ENCODE measurements at places on chromosomes 3 and 15.

DNA sequence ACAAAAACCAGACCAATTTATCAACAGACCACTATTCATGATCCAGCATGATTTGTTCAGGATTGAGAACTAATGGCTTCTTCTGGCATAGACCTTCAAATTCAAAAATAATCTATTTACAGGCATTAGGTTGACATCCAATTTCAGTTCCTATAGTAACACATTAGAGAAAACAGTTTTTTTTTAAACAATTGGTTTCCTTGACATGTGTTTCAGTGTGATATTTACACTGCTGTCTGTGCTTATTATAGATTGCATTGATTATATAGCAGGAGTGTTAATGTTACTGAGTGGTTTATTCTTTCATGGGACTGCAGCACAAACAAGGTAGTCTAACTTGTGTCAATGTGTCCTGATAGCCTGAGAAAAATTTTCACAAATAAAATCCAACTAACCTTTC, 579.3 kb downstream of the PLOD2 start:
- DNase-seq, result no peak

GRCh38 chr3:42601896-42602581, 1.6 kb downstream of the NKTR start:
- no peak for DNase-seq

DNA sequence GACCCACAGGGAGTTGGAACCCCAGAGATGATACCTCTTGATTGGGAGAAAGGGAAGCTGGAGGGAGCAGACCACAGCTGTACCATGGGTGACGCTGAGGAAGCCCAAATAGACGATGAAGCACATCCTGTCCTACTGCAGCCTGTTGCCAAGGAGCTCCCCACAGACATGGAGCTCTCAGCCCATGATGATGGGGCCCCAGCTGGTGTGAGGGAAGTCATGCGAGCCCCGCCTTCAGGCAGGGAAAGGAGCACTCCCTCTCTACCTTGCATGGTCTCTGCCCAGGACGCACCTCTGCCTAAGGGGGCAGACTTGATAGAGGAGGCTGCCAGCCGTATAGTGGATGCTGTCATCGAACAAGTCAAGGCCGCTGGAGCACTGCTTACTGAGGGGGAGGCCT, 201.1 kb downstream of the AKAP13 start:
- no peak for DNase-seq

GRCh38 chr3:66380200-66380932, 120.5 kb downstream of the LRIG1 start:
- no peak for DNase-seq

DNA sequence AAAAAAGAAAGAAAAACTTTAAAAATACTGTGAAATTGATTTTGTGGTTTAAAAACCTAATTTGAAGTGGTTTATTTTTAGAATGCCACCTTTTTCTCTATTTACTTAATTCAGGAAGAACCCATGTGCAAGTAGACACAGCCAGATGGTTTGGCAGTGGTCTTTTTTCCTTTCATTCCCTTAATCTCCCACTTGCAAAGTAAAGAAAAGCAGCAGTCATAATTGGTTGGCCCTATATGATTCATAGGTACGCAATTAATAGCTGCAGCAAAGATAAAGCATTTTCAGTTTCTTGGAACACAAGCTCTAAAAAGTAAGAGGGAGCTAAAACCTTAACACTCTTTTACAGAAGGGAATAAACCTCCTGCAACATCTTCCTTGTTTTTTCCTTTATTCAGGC, 115.3 kb downstream of the MECOM start:
- no peak for DNase-seq

- DNase-seq, result peak; percentile 68
Measured at GRCh38 chr15:32979710-32980109, 214.8 kb downstream of the FMN1 start.

GRCh38 chr3:196754091-196754981, 14.7 kb downstream of the PAK2 start:
- peak; percentile 47 for DNase-seq

DNA sequence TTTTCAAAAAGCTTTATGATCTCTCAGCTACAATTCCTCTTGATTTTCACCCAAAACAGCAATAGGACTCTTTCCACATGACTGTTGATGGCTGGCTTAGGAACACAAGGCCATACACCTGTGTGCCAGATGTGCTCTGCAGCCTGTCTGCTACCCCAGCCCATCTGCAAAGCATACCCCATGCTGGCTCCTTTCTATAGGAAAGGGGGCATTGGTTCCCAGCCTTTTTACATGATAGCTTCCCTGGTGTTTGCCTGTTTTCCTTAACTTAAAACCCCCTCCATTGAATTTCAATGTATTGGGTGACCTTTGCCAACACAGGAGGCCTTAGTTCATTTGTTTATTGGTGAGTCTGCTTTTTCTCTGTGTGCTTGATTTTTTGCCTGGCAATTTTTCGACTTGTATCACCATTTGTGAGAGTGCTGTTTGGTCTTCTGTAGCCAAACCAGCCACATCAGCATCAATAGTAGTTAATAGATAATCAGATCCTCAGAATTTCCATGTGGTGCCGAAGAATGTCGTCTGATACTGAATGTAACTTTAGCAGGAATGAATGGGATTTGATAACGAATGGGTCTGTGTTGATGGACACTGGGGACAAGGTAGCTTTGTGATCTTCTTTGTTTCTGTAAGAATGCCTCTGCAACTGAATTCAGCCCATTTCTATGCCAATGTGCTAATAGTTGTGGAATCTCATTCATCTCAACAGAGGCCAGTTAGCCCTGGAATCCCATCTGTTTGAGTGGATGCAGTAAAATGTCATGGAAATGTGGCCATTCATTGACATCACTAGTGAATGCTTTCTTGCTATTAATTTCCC, 272.2 kb upstream of the RARB start:
- DNase-seq, result no peak

DNA sequence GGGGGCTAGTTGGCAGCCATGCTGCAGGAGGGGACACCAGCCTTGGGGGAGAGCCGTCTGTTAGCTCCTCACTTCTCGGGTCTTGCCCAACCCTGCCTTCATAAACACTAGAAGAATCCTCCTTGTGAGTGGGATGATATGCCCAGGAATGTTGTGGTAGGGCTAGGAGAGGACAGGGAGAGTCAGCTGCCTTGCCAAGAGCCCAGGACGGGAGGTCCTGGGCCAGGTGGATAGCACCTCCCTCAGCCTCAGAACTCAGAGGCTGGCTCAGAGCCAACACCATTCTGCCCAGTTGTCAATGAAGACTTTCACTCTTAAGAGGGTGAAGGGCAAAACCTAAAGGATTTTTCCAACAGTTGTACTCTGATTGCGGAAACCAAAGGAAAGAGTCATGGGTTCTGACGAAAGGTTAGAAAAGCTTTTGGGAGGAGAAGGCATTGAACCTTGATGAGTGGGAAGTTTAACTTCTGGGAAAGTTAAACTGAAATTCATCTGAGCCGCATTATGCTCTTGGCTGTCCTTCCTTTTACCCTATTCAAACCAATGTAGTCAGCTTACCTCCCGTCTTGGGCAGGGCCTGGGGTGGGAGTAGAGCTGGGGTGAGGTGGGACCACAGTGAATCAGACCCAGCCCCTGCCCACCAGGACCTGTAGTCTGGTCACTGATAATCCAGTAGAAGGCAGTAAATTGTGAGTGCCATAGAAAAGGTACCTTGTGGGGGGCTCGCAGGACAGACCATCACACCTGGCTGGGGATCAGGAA, 81.9 kb downstream of the FAM43A start:
- no peak for DNase-seq

DNA sequence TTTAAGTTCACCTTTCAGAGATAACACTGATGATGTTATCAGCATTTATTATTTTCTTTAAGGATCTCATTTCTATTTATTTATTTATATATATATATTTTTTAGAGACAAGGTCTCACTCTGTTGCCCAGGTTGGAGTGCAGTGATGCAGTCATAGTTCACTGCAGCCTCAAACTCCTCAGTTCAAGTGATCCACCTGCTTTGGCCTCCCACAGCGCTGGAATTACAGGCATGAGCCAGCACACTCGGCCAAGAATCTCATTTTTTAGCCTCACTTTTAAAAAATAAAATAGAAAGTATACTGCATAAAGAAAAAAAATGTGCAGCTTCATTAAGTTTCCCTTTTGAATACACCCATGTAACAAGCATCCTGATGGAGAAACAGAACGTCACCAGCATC, 35.6 kb downstream of the PLA2G4D start:
- no peak for DNase-seq

DNA sequence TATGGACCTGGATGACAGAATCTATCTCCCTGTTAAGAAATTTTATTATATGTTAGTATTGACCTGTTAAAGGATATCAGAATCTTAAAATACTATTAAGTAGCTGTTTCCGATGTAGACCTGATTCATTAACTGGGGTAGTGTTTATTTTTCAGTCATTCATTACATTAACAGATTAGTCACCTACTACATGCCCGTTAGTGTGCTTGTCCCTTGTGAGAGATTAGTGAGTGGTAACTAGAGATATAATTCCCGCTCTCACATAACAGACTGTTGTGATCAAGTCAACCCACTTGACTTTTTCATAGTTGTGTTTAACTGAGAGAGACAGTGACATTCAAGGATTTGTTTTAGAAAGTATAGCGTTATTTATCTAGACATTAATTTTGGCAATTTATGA, 166.8 kb downstream of the TCF12 start:
- no peak for DNase-seq

Data from skeletal muscle cell (primary cell).